Left renal pelvis (tissue), 4 donors: ENCODE measurements at places on chromosomes 5 and 9.

- DNase-seq = no peak
These were observed 757.3 kb upstream of the WWC1 start for GRCh38 chr5:167533814-167534795.

DNA sequence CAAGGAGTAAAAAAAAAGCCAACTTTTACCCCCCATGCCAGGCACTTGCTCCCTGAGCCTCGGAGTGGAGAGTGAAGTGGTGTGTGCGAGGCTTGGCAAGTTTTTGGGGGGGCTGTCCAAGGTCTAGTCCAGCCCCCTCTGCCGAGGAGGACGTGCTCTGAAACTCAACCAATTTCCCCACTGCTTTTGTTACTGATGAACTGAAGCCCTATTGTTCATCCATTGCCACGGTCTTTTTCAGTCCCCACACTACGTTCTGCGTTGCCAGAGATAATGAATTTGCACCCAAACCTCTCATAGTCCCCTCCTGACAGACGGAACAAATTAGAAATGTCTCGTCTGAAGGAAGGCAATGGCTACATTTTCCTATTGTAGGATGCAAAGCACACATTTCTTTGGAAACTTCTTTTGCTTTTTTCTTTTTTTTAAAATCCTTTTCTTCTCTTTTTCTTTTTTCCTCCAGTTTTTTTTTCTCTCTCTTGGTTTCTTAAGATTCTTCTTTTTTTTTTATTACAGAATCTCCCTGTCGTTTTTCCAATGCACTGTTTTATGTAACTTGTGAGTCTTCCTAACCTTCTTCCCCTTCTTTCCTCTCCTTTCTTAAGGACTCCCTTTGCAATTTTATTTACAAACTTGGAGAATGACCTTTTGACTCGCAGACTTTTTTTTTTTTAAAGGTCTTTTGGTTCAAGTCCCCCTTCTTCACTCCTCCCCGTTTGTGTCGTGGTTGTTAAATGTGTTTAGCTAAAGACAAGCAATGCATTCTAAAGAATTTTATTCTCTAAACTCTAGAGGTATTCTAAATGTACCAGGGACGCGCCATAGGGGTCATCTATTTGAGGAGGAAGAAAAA, 209.5 kb downstream of the MEF2C start:
- no peak for DNase-seq

- no peak for DNase-seq
These were observed 15.1 kb downstream of the WNK2 start for GRCh38 chr9:93198838-93199625.

DNA sequence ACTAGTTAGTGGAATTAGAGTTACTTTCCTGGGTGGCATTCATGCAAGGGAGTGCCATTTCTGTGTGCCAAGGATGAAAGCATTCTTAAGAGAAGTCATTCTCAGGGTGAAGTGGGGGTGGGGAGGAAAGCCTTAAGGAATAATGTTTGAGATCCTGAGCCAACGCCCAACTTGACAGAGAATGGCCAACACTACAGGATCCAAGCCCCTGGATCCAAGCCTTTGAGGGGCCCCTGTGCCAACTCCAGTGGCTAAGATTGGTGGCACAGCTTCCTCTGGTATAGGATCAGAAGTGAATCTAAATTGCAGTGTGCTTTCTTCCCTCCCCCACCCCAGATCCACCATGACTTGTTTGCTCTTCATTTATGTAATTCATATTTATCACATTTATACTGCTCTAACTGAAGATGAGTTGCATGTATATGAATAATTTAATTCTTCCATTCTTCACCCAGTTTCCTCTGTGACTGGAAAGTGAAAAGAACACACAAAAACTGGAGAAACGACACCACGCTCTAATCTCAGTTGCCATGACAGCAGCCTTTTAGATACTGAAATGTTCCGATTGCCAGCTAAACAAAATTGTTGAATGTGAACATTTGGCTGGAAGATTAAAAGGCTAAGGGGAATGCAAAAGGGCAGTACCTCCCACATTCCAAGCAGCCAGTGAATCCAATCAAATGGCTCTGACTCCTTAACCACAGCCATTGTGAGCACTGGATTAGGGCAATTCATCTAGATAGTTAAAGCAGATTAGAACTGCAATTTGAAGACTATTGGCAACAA, 4.5 kb downstream of the ZNF608 start:
- DNase-seq = no peak

DNA sequence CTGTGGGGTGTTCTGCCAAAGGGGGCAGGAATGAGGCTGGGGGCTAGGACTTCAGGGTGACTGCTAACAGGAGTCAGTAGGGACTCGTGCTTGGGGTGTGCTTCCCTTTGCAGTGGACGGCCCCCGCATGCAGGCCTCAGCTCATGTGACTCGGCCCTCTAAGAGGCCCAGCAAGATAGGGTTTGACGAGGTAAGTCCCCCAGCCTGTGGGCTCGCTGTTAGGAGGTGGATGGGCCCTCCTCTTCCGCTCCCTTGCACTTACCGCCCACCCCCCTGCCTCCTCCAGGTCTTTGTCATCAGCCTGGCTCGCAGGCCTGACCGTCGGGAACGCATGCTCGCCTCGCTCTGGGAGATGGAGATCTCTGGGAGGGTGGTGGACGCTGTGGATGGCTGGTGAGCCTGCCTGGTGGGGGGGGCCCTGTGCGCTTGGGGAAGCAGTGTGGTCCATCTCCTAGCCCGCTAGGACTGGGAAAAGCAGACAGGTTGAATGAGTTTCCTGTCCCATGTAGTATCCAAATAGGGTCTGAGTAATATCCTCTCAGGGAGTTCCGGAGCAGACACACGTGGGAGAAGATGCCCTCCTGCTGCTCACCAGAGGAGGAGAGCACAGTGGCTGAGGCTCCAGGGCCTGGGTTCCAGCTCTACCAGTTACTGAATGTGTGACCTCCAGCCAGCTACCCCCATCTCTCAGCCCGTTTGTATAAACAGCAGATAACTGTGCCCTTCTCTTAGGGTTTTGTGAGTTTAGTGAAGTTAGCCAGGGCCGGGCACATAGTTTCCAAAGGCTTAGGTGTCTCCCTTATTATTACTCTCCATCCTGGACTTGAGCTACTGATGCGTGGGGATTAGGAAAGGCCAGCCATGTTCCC, 8.2 kb downstream of the CERCAM start:
- DNase-seq = no peak

- no peak for DNase-seq
These were observed 41.4 kb upstream of the TIFAB start for GRCh38 chr5:135493406-135494180.

DNA sequence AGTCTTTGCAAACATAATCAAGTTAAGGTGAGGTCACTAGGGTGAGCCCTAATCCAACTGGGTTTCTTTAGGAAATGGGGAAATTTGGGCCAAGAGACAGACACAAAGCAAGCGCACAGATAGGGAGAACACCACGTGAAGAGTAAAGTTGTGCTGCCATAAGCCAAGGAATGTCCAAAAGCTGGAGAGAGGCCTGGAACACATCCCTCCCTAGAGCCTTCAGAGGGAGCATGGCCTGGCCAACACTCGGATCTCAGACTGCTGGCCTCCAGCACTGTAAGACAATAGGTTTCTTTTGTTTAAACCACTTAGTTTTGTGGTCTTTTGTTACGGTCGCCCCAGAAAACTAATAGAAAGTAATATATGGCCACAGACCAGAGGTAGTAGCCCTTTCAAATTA, 8.1 kb upstream of the ROR2 start:
- no peak for DNase-seq

- no peak for DNase-seq
These were observed 97.8 kb upstream of the SLC44A1 start for GRCh38 chr9:105146677-105147076.

GRCh38 chr5:177980743-177981151, 15.3 kb downstream of the PROP1 start:
- no peak for DNase-seq

DNA sequence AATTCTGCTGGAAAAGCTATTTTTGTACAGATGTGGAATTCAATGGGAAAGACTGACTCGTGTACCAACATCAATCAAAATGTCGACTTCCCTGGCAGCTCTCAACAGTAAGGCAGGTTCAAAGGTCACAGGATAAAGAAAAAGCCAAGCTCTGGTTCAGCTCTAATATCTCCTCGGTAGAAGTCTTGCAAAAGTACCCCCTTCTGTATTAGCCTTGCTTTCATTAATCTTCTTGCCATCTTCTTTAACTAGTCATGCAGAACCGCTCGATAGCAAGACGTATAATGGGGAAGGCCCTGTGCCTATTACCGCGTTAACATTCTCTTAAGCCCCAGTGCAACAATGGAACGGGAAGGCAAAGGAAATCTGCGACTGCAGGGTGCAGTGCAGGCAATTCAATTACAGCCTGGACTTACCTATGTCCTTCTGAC, 201.2 kb downstream of the GAPVD1 start:
- no peak for DNase-seq

DNA sequence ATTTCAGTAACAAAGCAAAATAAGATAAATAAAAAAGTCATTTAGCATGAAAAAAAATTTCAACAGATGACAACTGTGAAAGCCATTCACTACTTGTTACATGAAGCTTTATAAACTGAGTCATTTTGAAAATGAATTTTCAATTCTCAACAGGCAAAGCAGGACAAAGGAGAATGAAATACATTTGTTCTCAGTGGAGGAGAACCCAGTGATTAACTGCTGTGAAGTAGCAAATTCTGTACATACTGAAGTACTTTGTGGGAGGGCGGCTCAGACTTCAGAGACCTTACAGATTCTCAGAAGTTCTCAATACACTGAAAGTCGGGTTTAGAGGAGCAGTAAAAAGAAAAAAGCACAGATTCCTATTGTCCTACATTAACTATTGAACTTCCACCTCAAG, 21.7 kb downstream of the SKIC3 start:
- DNase-seq = no peak

DNA sequence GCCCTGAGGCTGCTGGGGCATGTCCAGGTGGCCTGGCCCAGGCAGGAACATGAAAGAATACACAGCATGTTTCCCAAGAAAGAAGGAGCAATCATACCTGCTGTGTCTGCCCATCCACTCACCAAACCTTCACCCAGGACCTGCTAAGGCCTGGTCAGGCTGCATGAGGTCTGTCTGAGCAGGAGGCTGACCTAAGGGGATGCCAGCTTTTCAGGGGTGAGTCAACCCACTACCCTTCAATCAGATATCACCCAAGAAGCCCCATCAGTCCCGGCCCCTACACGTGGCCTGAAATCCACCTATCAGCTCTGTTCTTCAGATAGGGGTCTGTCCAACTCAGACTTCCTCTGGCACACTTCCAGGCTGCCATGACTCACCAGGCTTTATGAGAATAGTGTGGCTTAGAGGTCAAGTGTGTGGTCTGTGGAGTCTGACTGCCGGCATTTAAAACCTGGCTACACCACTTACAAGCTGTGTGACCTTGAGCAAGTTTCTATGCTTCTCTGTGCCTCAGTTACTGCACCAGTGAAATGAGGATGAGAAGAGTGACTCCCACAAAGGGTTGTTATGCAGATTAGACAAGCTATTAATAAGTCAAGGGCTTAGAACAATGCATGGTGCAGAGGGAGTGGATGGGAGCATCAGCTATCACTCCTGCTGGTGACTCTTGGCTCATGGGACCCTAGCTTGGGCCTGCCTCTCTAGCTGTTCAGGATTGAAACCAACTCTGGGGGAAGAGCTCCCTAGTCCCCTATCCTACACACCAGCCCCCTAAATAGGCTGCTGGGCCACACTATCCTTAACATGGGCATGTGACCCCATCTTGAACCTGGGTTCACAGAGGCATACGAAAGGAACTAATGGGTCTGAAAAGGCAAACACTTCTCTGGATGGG, 130.3 kb downstream of the PAX5 start:
- DNase-seq = no peak

GRCh38 chr5:112555691-112556090, 136.6 kb upstream of the EPB41L4A start:
- DNase-seq = no peak

DNA sequence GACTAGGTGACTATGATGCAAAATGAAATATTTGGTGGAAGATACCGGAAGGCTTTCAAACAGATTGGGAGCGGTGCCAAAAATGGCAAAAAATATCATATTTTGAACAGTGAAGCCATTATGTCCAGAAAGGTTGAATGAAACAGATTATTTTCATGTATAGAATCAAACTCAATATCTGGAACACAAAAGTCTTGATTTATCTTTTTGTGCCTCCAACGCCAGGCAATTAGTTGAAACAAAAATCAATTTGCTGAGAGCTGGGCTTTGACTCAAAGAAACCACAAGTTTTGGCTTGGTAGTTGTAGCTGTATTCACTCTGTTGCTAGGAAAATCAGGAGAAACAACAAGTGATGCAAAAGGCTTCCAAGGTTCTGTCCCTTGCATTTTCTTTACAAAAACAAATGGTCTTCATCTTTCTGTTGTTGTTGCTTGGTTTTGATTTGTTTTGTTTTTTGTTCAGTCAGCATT, 421.7 kb upstream of the TYRP1 start:
- peak; percentile 26 for DNase-seq

- DNase-seq = peak; percentile 64
These were observed 8.8 kb upstream of the FCN2 start for GRCh38 chr9:134871697-134872340.

DNA sequence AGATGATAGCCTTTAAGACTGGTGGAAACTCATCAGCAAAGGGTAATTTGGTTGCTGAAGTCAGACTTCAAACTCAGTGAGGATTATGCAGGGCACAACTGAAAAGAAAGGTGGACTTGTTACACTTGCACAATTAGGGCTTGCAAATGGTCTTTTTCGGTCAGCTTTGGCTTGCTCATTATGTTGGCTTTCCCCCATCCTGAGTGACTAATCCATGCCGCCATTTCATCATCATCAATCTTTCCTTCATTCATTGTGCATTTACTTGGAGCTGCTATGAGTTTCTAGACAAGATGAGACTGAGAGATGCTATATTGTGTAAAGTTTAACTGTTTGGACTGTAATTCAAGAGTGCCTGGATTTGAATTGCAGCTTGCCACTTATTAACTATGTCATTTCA, 134.8 kb upstream of the PPP1R2B start:
- no peak for DNase-seq

GRCh38 chr5:112978836-112979235, 2.2 kb downstream of the DCP2 start:
- DNase-seq = no peak

DNA sequence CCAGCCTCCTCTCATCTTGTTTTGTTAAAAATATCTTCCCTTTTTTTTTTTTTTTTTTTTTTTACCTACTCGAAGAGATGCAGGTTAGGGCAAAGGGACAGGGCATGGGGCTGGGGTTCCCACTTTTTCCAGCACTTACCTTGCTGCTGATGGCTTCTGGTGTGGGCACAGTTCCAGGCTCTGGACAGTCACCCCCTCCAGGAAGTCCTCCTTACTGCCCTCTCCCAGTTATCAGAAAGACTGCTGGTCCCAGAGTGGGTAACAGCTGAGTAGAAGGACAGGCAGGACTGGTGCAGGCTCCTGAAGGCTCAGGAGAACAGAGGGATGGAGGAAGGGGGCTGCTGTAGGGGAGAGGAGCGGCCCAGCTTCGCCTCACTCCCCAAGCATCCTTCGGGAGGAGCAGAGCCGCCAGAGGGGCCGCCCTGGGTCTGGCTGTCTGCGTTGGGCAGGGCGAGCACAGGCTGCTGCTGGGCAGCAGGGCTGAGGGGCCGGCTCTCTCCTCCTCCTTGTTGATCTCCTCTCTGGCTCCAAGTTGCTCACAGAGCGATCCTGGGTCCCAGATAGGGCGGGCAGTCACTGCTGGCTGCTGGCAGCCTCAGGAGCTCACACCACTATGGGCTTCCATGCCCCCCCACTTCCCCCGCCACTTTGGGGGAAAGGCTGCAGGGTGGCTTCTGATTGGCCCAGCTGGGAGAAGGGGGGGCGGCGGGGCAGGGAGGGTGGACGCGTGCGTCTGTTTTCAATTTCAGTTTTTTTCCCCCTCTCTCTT, at the start of gene PDGFRB:
Gene PDGFRB (minus strand): TSS at position 588 of the 769 bp plus-strand sequence. CDS start 18,798 bp downstream, outside the sequence.
- peak; percentile 70 for DNase-seq

- DNase-seq = no peak
These were observed 38.4 kb downstream of the SLC12A7 start for GRCh38 chr5:1073239-1074102.
